ENCODE measurements at places on chromosomes 5 and 9.

- DNase-seq, result no peak
Observed at GRCh38 chr9:36813154-36813553, 220.9 kb downstream of the PAX5 start.

DNA sequence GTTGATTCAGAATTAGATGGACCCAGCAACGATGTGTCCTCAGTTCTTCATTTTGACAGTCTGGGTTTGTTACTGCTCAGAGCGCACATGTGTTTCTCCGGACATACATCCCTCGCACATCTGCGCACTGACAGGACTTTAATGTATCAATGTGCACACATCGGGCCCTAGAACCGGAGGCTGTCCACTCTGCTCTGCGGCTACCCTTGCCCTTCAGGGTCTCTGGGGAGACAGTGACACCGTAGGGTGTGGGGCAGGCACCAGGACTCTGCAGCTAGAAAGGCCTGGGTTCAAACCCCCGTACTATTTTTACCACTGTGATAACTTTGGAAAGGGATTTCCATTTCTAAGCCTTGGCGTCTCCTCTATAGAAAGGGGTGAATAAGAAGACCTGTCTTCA, 23.5 kb upstream of the LPCAT1 start:
- DNase-seq, result no peak

DNA sequence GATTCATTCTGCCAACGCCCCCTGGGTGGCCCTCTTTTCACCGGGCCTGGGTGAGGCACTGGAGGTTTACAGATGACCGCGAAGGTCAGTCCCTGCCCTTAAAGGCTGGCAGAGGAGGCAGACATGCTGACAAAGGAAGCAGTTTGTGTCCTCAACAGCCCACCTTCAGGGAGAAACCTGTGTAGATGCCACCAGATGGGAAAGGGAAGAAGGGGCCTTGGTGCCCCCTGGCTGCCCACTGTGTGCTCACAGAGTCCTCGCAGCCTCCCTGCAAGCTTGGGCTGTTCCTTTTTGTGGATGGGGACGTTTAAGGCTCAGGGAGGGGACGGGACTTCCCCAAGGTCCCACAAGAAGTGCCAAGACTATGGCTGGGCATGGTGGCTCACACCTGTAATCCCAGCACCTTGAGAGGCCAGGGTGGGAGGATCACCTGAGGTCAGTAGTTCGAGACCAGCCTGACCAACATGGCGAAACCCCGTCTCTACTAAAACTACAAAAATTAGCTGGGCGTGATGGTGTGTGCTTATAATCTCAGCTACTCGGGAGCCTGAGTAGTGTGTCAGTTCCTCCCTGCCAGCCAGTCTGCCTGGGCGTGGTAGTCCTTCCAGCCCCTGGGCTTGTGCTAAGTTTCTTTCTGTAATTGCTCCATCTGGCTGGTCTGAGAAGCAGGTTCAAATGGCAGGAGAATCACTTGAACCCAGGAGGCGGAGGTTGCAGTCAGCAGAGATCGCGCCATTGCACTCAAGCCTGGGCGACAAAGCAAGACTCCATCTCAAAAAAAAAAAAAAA, 36.2 kb downstream of the NEK6 start:
- no peak for DNase-seq

- no peak for DNase-seq
Observed at GRCh38 chr5:98464737-98465330, 308.6 kb upstream of the RGMB start.

DNA sequence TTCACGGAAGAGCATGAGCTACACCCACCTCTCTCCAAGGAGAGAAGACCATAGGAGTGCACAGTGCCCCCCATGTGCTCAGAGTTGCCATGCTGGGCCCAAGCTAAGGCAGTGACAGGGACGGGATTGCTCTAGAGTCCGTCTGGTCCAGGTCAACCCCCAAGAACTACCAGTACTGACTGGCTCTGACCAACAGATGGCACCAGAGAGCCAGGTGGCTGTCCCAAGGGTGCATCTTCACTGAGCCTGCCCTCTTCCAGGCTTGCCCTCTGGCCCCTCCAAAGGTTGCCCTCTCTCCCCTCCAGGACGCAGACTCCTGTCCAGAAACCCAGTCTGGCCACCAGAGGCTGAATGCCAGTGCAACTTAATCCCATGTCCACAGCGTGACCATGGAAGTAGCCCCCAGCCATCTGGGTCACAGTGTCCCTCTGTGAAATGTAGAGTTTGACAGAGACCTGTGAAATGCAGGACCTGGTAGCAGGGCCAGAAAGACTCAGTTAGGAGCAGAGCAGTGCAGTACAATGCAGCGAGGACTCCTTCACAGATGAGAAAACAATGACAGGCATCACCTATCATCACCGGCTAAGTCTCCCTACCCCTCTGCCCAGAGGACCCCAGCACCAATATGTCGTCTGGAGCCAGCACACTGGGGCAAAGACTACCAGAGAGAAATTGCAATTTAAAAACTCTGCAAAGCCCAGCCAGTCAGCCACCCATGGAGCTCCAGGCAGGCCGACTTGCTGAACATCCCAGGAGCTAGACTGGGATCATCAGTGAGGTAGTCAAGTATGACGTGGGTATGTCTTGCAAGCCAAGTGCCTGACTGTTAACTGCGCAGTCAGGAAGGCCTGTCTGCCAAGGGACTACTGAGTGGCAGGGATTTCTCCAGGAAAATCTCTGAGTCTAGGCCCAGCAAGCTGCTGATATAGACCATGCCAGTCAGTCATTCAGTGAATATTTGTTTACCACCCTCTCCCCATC, 7.7 kb upstream of the SKP1 start:
- peak; percentile 69 for DNase-seq

GRCh38 chr9:93110311-93110855, 14.4 kb downstream of the CARD19 start:
- DNase-seq, result no peak

DNA sequence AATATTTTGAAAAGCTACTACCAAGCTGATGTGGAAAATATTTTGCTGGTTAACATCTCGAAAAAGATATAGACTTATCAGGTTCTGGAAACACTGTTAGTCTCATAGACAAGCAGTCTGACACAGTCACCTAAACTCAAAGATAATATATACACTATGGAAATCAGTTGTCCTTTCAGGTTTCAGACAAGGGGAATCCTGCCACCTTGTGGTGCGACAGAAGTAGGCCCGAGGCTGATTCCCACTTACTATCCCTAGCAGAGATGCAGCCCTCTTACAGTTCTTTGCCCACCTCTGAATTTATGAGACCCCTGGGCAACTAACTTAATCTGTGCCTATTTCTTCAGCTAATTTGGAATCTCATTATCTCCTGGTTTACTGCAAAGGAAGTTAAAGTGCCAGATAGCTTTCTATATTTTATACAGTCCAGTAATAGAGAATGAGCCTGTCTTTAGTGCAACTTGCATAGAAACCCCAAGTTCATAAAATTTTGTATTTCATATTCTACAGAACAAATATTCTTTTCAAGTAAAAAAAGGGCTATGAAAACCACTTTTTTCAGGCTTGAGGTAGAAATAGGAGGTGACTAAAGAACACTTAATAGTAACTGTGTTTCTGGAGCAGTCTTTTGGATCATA, 16.9 kb downstream of the RAD1 start:
- peak; percentile 58 for DNase-seq

GRCh38 chr5:7426284-7426683, 30.3 kb downstream of the ADCY2 start:
- DNase-seq, result no peak

DNA sequence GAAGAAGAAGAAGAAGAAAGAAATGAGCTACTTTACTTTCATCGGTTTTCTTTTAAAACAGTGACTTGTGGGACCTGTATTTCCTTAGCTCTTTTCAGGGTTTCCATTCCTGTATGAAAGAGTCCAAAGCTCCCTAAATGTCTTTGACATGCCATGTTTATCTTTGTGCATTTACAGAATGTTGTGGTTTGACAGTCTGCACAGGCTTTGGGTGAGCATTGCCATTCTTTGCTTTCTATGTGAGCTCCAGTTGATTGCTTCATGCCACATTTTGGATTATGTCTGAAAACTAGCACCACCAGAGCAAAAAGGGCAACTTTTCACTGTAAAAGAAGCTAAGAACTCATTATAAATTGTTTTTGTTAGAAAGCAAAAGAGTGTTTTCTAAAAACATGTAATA, 733.4 kb downstream of the TLE4 start:
- no peak for DNase-seq

DNA sequence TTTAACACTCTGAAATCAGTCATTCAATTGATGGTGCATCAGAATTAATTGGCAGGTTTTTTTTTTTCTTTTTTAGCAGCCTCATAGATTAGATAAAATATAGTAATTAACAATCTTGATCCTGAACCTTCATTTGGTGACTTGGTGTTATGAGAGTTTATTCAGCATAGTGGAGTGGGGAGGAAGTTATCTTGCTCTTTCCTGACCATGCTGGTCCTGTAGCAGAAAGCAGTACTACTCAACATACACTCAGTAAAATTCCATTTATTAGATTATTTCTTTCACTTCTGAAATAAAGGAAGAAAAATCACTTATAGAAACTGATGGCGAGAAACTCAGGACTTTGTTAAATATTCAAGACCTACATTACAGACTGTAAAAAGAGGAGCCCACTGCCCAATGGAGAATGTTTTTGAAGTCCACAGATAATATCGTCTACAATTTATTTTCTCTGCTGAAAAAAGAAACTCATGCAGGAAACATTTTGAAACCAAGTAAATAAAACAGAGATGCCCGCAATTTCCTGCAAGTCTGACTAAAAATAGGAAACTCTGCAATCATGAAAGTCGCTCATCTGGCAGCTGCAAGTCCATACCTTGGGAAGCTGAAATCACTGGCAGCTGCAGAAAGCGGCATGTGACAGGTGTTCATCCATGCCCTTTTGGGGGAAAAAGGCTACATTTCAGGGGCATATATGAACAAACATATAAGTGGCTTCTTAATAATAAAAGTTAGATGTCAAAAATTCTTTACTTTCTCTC, 233.2 kb upstream of the RFX3 start:
- DNase-seq, result no peak

GRCh38 chr5:82312373-82312856, 34.3 kb upstream of the RPS23 start:
- peak; percentile 53 for DNase-seq

Data from SW480 (cell line).